CD8-positive, alpha-beta memory T cell (primary cell): ENCODE measurements at places on chromosomes 1 and 21. TPM values are rescaled to one million over a fixed set of nuclear protein-coding genes. Genes with fewer than 3 reads are reported as not detected.

The APH1A gene
- polyA plus RNA-seq: 63.4 TPM

The KRTAP20-4 gene
- not detected for polyA plus RNA-seq

The BTG3 gene
- 11.5 TPM for polyA plus RNA-seq

The RAVER2 gene
- polyA plus RNA-seq: 1.5 TPM

The LCE1C gene
- polyA plus RNA-seq: not detected

The FAM151A gene
- polyA plus RNA-seq: not detected

The LCE1A gene
- polyA plus RNA-seq: not detected
